ENCODE measurements at places on chromosomes 6 and 20.

- DNase-seq, result no peak
Measured at GRCh38 chr6:14166839-14167238, 49.3 kb downstream of the CD83 start.

- no peak for DNase-seq
Measured at GRCh38 chr6:117290173-117290846, 25.0 kb downstream of the VGLL2 start.

DNA sequence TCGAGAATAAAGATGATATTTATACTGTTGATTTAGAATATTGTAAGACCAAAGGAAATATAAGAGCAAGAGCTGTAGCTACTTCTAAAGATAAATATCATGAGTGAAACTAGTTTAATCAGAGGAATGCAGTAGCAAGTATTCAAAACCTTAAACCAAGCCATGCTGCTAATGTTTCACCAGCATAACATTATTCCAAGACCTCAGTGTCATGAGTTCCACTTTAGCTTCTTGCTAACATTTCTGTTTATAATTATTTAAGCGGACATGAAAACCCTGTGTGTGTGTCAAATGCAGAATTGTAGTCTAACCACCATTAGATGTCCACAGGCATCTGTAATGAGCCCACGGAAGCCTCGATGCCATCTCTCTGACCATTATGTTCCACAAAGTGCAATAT lies 752.6 kb upstream of the MARCKS start:
- DNase-seq, result no peak

DNA sequence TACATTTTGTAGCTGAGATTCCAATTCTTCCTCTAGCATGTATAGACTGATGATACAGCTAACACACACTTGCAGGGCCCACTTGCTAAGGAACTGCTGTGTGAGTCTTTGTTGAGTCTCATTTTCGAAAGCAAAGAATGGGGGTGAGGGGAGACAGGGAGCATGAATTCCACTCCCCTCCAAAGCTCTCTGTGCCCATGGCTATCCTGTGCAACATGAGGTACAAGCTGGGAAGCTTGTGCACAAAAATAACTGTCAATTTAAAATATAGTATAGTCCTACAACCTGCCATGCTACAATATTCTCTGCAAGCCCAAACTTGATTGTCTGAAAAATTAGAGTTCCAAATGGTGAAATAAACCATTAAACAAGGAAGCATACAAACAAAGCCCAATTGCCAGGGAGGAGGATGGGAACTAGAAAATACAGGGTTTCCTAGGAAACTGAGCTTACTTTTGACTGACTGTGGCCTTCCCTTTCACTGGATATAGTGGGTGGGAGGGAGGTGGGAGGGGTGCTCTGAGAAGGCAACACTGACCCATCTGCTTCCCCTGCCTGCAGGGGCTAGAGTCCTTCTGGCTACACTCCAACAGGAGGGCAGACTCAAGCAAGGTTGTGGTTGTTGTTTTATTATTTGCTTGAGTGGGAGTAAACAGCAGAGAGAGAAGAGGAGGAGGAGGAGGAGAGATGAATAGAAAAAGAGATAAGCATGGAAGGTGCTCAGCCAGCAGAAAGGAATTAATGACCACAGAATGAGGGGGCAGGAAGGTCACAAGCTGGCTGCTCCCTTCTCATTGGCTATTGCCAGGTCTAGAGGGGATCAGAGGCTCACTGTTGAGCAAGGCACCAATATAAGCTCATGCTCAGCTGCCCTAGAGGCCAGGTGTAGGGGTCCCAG lies 84.6 kb downstream of the FYN start:
- peak; percentile 59 for DNase-seq

GRCh38 chr6:63487103-63487813 lies 85.0 kb upstream of the LOC128125822 start:
- no peak for DNase-seq

DNA sequence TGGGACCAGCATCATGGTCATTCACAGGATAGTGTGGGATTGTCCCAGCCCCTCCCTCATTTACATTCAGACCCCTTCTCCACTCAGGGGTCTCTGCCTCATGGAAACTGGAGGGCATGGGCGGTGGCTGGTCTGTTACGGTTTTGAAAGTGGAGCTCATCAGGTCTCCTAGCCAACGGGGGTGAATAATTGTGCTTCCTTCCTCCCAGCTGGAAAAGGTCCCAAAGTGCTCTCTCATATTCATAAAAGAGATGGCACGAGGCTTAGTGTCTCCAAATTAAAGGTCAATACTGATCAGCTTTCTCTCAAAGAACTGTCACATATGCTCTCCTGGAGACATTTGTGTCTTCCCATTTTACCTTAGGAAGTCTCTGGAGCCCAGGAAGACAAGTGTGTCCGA lies 19.9 kb downstream of the JARID2 start:
- no peak for DNase-seq

DNA sequence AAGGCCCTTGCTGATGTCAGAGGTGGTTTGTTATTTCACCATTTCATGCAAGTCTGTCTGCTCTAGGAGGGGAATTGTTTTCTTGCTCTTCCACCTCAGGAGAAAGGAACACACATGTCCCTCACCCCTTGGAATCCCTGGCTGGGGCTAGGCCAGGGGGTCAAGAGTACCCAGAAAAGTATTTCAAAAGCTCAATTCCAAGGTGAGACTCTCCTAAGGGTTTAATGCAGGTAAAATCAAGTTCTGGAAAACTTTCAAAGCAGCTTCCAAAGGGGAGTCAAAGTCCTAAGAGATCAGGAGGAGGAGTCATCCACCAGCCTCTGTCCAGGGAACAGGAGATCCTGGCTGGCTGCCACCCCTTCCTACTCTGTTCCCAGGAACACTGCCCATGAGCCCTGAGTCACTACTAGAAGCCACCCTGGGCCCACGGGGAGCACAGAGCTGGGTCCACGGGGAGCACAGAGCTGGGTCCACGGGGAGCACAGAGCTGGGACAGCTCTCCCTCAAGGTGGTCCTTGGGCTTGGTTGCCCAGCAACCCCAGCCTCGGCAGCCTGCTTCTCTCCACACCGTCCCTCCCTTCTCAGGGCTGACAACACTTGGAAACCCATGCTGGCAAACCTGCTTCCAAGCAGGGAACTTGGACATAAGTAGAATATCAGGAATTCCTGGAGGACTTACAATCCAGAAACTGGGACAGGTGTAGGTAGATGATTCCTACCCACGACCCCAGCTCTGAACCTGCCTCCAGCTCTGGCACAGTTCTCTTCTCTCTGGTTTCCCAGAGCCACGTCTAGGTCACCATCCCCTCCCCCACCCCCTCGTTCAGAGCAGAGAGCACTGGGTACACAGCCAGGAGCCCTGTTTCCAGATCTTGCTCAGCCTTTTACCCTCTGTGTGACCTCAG lies 35.3 kb upstream of the CDKN1A start:
- DNase-seq, result no peak

- no peak for DNase-seq
Measured at GRCh38 chr6:160106010-160106409, 15.6 kb upstream of the SLC22A1 start.

DNA sequence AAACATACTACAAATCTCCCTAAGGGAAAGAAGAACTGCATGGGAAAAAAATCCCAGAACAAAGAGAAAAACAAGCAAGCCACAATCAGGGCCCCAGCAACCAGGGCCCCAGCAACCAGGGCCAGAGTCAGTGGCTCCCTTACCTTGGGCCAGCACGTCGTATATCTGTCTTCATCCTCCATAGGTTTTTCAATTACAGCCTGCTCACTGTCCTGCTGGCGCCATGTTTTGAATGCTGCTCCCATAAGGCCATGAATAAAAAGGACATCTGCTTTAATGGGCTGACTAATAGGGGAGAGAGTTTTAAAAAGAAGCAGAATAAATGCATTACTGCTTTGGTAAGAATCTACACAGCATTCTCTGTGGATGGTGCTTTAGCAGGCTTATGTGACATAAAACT lies 49.2 kb downstream of the SERAC1 start:
- no peak for DNase-seq

DNA sequence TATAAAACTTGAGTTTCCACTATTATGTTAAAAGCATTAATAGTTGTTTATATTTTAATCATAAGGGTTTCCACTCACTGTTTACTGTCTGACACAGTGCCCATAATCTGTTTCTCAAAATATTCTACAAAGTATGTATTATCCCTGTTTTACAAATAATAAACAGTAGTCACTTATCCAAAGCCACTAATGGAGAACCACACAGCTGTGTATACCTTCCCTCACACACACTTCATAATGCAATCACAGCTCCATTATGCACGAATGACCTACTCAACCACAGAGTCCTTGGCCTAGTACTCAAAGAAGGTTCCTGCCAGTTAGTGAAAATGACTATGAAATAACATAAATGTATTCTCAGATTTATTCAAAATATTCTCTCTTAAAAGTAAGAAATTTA lies 103.1 kb downstream of the EPB41L2 start:
- DNase-seq, result no peak

DNA sequence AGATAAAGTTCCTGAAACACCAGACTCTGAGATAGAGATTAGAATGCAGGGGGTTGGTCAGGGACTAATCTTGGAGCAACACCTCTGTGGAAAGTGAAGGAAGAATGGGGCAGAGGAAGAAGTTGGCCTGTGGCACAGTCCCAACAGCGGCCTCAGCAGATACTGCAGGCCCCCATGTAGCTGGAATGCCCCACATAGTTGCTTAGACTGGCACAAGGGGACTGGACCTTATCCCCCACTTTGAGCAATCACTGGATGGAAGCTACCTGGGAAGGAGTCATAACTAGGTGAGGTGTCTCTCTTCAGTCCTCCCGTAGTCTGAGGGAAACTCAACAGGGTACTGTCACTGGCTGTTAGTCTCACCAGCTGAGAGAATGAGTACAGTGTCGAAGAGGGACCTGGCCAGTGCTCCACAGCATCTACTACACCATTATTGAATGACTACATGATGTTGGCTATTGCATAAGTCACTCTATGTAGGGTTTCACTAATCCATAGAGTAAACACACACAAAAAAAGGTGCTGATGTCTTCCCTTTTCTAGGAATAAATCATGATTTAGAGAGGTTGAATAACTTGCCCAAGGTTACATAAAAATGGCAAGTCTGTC lies 47.5 kb downstream of the ADGRG6 start:
- no peak for DNase-seq
